ENCODE measurements at places on chromosomes 1 and 21.

GRCh38 chr1:213531369-213532310, 456.1 kb upstream of the PROX1 start:
- DNase-seq, result no peak

DNA sequence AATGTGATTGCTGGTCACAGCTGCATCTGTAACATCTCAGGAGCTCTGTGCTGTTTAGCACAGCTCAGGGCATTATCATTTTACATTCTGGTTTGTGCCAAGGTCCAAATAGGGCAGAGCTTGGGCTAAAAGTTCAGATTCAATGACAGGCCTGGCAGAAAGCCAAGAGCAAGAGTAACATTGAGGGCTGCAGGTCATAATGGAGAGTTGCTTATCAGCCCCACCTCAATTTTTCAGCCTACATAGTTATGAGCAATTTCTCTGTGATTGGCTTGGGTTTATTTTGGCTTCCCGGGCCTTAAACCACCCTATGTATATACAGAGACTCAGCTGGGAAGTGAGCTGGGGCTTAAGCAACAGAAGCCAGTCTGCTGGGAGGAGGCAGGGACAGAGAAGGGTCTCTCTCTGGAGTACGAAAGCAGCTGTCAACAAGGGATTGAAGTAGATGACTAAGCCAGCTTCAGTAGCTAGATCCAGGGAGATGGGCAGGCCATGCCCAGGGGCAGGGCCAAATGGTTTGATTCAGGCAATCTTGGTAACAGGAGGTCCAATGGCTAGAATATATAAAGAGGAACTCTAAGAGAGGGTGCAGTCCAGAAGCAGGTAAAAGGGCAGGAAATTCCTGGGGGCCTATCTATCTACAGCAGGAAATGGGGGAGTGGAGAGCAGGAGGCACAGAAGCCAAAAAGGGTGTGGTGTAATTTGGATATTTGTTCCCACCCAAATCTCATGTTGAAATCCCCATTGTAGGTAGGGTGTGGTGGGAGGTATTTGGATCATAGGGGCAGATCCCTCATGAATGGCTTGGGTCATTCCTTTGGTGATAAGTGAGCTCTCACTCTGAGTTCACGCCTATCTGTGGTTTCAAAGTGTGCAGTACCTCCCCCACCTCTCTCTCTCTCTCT, 49.0 kb downstream of the BRINP2 start:
- no peak for DNase-seq

DNA sequence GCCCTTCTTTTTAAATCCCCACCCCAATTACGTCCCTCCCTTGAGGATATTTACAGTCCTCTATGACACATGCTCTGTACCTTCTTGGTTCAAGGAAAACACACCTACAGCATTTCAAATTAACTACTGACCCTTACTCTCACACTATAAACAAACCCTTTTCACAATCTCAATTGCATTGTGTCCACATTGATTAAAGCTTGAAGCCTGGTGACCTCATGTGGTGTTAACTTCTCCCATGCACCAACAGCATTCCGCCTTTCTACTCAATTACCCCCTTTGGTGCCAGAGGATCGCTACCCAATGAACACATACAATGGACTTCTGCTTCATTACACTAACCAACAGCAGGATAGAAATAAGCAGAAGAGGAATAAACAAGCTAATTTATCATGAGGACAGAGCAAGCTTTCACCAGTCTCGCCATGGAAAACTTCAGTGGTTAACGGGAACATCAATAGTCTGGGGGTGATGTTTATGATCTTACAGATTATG, 15.2 kb downstream of the WLS start:
- no peak for DNase-seq

- DNase-seq, result no peak
Observed at GRCh38 chr1:220521778-220522177, 6.2 kb upstream of the MARK1 start.

DNA sequence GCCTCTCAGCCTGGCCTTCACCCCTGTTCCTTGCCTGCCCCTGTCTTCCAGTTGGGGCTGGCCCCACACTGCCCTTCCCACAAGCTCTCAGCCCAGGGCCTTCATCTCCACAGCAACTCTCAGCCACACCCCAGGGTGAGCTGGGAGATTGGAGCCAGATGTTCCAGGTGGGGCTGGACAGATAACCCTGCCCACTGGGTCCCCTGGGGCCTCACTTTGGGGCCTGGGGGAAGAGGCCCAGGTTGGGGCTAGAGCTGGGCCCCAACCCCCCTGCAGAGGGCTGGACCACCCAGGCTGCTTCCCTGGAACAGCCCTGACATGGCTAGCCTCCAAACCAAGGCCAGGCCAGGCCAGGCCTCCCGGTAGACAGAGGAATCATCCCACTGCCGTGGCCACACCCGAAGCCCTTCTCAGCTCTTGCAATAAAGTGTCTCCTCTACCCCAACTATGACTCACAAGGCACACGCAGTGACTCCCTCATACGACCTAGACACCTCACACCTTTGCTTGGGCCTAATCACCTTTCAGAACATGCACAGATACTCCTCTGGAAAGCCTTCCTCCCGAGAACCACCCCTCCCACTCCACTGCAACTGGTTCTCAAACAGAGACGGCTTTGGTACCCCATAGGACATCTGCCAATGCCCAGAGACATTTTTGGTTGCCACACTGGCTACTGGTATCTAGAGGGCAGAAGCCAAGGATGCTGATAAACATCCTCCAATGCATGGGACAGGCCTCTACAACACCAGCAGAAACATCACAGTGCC, 22.2 kb downstream of the SLC2A1 start:
- no peak for DNase-seq

DNA sequence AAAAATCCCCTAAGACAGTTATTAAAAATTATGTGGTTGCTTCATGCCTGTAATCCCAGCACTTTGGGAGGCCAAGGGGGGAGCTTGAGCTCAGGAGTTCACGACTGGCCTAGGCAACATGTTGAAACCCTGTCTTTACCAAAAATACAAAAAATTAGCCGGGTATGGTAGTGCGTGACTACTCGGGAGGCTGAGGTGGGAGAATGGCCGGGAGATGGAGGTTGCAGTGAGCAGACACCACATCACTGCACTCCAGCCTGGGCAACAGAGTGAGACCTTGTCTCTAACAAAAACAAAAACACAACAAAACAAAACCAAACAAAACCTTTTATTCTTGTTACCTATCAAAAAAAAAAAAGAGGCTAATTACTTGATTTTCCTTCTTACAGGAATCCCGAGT, 2.1 kb downstream of the ELK4 start:
- DNase-seq, result no peak

DNA sequence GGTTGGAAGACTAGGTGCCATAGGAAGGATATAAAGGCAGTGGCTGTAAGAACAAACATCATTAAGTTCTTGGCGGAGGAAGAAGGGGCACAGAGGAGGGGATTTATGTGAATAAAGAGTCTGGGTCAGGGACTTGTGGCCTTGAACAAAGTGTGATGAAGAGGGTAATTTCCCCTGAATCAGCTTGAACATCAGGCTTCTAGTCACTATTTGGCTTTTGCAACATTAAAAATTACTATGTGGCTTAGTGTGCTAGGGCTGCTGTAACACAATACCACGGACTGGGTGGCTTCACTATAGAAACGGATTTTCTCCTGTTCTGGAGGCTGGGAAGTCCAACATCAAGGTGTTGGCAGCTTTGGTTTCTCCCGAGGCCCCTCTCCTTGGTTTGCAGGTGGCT, 70.5 kb upstream of the CNIH3 start:
- no peak for DNase-seq

DNA sequence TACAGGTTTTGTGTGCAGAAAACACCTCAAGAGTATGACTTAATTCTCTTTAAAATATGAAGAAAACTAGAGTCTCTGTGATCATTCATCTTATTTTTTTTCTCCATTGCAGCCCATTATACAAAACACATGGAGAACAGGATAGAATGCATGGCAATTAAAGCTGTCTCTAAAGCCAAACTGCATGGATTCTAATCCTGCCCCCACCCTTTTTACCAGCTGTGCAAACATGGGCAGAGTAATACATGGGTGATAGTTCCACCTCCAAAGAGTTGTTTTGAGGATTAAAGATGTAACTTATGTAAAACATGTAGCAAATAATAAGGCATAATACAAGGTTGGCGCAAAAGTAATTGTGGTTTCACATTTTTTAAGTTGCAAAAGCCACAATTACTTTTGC, 114.4 kb downstream of the CLEC20A start:
- DNase-seq, result no peak

GRCh38 chr1:177872308-177872900, 97.5 kb downstream of the SEC16B start:
- no peak for DNase-seq

DNA sequence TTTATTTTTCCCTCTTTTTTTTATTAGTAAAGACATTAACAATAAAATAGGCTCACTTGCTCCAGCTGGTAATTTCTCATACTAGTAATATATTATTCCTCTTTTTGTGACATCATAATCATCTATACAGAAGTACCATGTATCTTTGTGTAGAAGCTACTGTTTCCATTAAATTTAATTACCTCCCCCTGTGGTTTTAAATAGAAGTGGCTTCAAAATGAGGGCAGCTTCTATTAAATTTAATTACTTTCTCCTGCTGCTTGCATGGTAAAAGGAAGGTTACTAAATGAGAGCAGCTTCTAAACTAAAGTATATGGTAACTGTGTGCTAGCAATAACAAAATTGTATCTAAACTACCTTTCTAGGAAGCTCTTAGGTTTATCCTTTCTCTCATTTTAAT, 94.0 kb downstream of the DPYD start:
- DNase-seq, result no peak

GRCh38 chr1:19754482-19754881, 45.2 kb downstream of the TMCO4 start:
- DNase-seq, result no peak

GRCh38 chr1:244444854-244445253, 6.9 kb downstream of the ADSS2 start:
- DNase-seq, result no peak

DNA sequence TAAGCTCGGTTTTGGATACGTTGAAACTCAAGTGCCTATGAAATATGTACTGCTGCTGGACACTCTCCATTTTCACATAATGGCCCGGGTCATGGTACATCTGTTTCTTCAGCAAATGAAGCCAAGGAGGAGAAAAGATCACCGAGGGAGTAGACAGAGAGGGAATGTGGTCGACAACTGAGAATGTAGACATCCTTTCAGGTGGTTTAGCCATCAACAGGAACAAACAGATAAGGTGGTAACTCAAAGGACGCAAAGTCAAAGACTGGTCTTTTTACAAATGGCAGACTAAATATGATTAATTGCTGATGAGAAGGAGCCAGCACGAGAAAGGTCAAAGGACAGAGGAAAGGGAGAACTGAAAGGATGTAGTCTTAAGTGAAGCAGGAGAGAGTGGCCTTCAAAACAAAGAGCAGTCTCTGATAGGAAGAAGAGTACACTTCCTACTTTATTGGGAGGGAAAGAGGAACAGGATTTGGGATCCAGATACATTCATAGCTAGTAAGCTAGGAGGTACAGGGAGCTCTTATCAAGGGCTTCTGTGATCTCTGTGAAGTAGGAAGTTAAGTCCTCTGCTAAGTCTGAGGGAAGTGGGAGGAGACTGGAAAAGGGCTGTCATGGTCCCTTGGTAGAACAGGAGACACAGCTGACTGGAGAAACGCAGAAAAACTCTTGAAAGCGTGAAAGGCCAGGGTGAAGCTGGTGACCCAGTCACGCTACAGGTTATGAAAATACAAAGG, 28.3 kb downstream of the NUP133 start:
- DNase-seq, result no peak

DNA sequence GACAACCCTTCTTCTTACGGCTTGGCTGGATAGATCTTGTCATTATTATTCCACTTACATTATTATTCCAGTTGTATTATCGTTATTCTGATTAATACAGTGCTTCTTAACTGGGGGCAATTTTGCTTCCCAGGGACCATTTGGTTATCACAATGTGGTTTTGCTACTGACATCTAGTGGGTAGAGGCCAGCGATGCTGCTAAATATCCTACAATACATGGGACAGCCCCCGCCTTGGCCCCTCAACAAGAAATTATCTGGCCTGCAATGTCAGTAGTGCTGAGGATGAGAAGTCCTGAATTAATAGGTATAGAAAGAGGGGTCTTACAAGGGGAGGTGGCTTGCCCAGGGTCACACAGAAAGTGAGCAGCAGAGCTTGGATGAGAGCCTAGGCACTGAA, 105.6 kb downstream of the PTPRU start:
- DNase-seq, result no peak

GRCh38 chr1:161549652-161550051, at the start of gene FCGR3A:
FCGR3A (minus strand) TSS chr1:161549818; CDS start chr1:161549736, 82 bp downstream.
- DNase-seq, result no peak

DNA sequence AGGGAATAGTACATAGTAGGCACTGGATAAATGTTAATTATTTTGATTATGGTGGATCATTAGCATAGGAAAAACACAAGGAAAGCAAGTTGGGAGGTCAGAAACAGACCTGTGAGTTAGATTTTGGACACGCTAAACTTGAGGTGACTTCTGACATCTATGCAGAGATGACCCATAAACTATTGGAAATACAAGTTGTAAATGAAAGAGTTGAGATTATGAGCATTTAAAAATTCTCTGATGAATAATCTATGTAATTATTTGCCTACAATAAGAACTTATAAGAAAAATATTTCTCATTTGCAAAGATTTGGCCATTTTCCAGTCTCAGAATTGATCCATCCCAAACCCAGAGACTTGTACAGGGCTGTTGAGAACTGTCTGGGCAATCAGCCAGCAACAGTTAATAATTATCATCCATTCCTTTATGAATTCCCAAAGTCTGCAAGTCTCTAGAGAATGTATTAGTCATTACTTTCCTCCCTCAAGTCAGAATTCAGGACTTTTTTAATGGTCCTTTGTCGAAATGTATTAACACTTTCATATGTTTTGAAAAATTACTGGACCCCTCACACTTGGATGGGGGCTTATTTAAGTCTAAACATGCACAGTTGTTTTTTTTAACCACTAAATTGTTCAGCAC, 19.4 kb upstream of the SLAMF6 start:
- no peak for DNase-seq

DNA sequence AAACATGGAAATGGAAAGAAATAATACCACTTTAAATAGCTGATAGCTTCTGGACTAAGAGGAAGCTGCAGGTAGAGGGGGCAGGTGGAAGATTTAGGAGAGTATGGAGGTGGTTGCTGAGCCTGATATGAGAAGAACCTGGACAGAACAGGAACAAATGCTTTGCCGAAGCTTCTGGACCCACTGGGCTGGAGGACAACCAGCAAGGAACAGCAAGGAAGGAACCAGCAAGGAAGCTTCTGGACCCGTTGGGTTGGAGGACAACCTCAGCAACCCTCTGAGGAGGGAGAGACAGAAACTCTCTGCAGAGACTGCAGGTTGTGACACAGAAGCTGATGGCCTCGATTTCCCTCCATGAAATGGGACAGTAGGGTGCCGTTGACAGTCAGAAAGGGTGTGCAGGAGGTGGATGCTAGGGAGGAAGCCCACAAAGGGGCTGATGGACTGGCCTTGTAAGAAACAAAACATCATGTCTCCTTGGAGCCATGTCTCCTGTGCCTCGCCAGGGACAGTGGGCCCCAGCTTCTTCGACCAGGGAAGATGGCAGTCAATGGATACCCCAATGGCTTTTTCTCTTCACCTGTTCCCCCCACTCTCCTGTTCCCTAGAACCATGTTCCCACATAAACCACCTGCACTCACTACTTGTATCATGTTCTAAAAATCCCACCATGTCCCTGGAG, 8.3 kb upstream of the WNT3A start:
- DNase-seq, result no peak

- DNase-seq, result no peak
Observed at GRCh38 chr1:59967141-59967697, 40.6 kb upstream of the CYP2J2 start.

- no peak for DNase-seq
Observed at GRCh38 chr1:151036356-151036755, at the start of gene BNIPL. BNIPL (plus strand) TSS chr1:151036586; CDS start chr1:151036726, 140 bp downstream.
